ENCODE measurements at places on chromosomes 16 and 17.

- DNase-seq: peak; percentile 1
These were observed 18.9 kb downstream of the NTAN1 start for GRCh38 chr16:15037003-15037402.

DNA sequence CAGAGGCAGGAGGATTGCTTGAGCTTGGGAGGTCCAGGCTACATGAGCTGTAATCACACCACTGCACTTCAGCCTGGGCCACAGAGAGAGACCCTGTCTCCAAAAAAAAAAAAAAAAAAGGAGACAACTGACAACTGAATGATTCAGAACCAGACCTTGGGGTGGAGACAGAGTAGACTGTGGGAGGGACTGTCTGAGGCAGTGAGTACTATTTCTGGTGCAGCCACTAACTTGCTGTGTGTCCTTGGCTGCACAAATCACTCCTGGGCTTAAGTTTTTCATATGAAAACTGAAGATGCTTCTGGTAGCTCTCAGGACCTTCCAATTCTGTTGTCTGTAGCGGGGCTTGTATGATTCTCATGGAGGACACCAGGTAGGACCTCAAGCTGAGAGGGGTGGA lies 5.8 kb downstream of the ASB16 start:
- DNase-seq: no peak

DNA sequence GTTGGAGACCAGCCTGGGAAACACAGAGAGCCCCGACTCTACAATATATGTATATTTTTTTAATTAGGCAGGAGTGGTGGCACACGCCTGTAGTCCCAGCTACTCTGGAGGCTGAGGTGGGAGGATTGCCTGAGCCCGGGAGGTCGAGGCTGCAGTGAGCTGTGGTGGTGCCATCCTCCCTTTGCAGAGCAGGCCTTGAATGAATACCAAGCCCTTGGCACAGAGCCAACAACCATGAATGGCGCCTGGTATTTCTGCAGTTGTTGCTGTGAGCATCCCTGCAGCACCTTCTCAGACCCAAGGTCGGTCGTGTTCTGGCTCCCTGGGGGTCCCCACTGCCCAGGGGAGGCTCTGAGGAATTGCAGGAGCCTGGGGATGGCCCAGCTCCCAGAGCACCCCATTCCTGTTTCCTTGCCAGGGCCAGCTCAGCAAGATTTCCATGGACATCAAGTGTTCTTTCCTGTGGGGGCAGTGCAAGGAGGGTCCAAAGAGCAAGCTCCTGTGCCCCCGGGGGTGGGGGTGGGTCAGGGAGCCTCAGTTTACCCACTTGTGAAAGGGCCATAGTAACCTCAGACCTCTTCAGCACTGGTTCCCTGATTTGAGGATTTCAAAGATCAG lies 25.6 kb upstream of the RMI2 start:
- DNase-seq: no peak

DNA sequence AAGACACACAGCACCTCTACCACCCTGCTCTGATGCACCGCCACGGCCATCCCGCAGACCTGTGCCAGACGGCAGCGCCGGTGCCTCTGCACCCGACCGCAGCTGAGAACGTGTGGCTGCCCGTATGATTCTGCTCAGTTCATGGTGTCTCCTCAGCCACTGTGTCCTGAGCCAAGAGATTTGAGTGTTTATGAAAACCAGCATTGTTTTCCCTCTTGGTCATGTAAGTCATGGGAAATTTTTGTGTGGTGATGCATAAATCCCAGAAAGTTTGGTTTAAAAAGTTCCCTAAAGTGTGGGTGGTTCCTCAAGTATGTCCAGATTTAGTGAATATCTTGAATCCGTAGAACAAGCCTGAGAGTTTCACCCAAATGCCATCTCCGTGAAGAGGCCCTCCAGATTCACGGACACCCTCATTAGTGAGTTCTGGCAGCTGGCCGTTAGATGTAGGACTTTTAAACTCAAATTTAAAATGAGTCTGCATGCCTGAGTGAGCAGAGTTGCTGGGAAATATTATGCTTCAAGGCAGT lies 57.6 kb downstream of the CDRT4 start:
- DNase-seq: no peak

DNA sequence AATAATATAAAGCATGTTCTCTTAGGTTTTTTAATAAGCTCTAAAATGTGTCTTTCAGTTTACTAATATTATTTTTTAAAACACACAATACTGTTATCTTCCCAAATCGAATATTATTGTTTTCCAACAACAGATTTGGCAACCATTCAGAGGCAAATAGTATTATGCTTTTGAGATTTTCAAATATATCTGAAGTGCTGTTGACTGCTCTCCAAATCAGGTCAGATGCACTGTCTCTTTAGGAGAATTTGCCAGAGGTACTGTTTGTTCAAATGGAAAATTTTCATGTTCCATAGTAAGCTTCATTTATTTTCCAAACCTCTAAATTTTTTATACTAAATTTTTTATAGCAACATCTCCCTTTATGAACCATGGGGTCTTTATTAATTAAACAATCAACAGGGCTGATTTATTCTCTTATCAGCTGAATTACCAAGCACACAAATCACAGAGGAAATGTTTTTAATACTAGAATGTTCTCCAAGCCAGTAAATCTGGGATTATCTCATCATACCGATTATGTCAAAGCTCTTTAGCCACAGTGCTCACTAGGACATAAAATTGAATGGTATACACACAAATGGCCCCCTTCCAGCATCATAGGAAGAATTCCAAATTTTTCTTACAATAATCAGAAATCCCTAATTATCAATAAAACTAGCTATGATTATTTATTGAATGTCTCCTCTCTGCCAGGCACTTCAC lies 108.8 kb upstream of the HLF start:
- no peak for DNase-seq

DNA sequence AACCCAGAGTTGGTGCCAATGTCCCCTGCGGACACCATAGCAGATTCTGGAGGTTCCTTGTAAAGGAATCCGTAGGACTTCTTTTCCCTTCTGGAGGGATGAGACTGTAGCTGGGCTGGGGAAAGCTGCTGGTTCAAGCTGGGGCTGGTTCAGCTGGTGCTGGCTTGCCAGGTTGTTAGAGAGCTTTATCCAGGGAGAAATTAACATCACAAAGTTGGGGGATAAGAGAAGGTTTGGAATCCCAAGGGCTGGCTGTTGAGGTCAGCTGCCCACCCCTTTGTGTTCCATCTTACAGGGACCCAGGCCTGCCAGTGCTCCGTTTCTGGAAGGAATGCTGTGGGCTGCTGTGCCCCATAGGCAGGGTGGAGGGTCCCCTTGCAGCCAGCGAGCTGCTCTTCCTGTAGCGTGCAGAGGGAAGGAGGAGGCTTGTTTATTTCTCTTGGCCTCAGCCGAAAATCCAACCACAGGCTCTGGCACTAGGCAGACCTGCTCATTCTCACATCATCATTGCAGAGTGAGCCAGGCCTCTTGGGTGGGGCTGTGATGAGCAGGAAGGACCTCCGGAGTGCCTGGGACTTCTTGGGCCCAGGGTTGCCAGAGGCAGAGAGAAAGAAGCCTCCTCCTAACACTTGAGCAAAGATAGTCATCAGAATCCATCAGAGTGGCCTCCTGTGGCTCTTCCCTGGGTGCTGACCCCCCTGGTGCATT lies 251.1 kb downstream of the SEC14L1 start:
- no peak for DNase-seq

DNA sequence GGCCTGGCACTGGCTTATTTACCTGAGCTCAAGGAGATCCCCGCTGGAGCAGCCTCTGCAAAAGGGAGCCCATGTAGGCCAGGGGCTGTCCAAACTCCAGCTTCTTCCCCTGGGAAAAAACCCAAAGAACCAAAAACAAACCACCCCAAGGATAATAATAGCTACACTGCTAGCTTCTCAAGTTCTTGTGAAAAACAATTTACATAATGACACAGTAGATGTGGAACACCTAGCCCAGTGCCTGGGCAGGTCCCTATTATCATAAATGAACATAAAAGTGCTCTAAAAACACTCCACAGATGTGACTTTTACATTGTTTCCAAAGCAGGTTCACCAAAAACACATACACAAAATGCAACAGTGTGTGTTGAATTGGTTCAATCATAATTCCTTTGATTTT lies 27.3 kb downstream of the CENPV start:
- DNase-seq: no peak

GRCh38 chr17:31067691-31068184 lies 27.0 kb upstream of the NF1 start:
- no peak for DNase-seq

Measured in MM.1S (cell line).